DMS79 (cell line): ENCODE measurements at places on chromosomes 3 and 15.

- no peak for DNase-seq
These were observed 57.2 kb downstream of the POLQ start for GRCh38 chr3:121488628-121489027.

- peak; percentile 93 for DNase-seq
These were observed 53.7 kb downstream of the BDH1 start for GRCh38 chr3:197501879-197502620.

DNA sequence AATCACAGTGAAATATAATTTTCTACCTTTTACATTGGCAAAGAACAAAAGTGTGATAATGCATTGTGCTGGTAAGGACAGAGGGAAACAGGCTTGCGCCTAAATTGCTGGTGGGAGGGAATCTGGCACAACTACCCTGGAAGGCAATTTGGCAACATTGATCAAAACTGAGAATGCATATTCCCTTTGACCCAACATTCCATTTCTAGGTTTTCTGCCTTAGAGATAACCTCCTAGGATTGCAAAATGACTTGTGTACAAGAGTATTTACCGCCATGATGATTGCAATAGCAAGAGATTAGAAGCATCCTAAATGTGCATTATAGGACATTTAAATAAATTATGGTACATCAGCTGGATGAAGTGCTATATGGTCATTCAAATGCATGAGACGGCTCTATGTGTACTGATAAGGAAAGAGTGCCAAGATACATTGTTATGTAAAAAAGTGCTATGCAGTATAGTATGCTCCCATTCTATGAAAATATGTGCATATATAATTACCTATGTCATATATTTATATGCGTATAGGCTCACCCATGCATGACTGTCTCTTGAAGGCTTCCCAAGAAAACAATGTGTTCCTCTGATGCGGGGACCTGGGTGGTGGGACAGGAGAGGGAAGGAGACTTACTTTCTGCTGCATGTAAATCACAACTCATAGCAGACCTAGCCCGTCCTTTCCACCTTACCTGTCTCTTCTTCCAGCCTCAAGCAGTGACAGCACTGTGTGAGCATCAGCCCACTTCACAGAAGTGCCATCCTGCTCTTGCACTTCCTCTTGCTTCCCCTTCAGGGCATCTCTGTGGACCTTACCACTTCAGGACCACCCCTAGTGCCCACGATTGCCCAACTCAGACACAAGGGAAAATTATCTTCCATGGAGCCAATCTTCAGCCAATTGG lies 249.9 kb upstream of the TLE3 start:
- DNase-seq = no peak

GRCh38 chr3:141306922-141307321 lies 61.4 kb upstream of the ZBTB38 start:
- no peak for DNase-seq

GRCh38 chr3:195042743-195043606 lies 228.0 kb downstream of the XXYLT1 start:
- no peak for DNase-seq

DNA sequence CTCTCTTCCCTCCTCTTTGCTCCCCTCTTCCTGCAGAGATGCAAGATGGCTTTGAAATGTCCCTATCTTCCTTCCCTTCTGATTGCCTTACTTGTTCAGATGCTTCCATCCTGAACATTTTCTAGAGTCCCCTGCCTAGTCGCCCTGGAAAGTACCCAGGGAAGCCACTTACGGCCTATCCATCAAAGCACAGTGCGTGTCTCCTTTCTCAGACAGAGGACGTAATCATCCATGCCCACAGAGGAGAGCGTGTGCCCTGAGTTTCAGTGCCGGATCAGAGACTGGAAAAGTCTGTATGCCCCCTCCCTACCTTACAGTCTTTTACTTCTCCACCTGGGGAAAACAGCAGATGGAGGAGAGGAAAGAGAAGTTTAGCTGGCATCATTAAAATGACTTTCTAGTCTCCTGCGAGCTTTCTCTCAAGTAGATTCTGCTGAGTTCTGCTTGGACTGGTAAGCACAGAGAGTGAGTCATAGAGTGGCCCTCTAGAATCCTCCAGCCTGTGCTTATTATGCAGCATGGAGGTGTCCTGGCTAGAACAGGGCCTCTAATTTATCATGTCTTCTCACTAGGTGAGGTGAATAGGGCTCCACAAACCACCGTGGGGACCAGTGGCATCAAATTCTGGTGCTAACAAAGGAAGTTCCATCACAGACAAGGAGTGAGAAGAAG lies 114.6 kb downstream of the SLCO3A1 start:
- DNase-seq = no peak

DNA sequence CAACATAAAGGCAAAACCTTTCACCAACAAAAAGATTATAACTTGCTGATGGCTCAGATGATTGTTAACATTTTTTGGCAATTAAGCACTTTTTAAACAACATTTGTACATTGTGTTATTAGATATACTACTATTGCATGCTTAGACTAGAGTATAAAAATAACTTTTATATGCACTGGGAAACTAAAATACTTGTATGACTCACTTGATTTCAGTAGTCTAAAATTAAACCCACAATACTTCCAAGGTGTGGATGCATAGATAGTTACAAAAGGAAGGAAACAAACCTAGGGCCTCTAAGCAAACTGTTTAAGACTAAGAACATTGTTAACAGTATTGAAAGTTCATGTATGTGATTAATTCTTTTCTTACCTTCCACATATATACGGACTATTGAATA lies 1521.5 kb downstream of the OTOL1 start:
- DNase-seq = no peak

- DNase-seq = peak; percentile 58
These were observed 5.0 kb downstream of the MEX3B start for GRCh38 chr15:82040862-82041261.

DNA sequence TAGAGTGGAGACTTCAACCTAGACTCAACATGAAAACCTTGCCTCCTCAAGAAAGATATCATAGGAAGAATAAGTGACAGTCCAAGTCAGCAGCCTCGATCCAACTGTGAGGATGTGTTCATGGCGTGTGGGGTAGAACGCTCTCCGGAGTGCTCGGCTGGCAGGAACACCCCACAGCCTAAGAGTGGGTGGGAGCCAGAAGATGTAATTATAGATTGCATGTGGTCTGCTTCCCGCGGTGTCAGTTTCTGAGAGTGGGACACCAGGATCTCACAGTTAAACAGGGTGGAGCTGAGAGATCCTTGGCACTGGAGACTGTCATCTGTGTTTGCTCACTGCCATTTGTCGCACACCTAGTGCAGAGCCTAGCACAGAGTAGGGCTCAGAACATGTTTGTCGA lies 158.0 kb downstream of the CTNNB1 start:
- DNase-seq = no peak

DNA sequence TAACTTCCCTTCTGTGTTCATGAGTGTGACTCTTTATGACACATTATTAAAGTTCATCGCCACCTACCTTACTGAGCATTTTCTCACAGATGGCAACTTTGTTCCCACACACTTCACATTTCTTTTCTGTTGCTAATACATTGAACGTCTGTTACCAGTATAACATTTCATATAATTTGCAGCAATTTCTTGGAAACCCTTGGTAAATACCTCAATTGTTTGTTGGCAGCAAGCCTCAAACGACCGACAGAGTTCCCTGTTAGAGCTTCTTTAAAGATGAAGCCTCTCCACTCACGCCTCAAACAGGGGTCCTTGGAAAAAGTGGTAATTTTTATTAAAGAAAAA lies 3.2 kb upstream of the CHSY1 start:
- DNase-seq = no peak

GRCh38 chr3:156535162-156535627 lies 19.7 kb downstream of the SSR3 start:
- DNase-seq = no peak

- DNase-seq = no peak
These were observed 708.4 kb upstream of the CBLB start for GRCh38 chr3:106577241-106577640.

DNA sequence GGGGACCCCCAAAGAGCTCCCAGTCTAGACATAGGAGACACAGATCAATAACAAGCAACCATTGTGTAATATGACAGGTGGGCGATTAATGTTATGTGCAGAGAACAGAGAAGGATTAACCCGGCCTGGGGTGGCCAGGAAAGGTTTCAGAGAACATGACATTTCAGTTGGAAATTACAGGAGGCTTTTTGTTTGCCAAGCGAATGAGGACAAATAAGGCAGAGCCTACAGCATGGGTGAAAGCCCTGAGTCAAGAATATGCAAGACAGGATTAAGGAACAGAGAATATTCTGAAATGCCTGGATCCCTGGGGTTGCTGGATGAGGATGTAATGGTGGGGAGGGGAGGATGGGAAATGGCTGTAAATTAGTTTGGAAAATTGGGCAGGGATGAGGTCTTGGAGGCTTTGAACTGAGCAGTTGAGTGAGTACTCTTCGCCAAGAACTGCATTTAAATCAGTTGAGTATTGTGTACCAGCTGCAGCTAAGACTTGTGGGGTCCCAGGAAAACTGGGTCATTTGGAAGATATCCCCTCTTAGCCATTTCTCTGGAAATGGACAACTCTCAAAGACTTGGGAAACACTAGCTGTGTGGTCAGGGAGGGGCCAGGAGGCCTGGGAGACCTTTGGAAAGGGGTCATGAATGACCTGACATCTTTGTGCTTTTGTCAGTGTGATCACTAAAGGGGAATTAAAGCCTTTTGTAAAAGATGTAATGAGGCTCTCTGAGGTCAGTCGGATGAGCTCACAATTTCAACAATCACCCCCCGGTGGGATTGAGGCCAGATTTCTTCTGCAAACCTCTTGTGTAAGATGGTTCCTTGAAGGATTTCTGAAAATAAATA lies 198.6 kb upstream of the NR2E3 start:
- no peak for DNase-seq

GRCh38 chr3:26081806-26082205 lies 291.9 kb downstream of the OXSM start:
- no peak for DNase-seq

- DNase-seq = no peak
These were observed 63.3 kb downstream of the ULK4 start for GRCh38 chr3:41898631-41899030.

DNA sequence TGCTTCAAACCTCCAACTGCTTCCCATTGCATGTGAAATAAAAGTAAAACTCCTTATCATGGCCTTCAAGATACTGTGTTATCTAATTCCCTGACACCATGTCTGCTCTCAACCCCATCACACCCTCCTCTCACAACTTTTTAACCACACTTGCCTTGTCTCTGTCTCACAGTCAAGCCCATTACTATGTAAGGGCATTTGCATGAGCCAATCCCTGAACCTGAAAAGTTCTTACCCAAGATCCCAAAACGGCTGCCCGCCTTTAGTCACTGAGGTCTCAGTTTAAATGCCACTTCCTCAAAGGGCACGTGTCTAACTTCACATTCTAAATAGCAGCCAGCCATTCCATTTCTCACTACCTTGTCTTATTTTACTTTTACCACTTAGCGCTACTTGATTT lies 83.1 kb downstream of the SST start:
- DNase-seq = no peak
